ENCODE measurements at places on chromosomes 1 and 21.

- peak; percentile 26 for DNase-seq
Measured at GRCh38 chr21:28337315-28337714, 655.4 kb downstream of the LTN1 start.

- peak; percentile 51 for DNase-seq
Measured at GRCh38 chr1:24828887-24829192, 83.6 kb downstream of the CLIC4 start.

DNA sequence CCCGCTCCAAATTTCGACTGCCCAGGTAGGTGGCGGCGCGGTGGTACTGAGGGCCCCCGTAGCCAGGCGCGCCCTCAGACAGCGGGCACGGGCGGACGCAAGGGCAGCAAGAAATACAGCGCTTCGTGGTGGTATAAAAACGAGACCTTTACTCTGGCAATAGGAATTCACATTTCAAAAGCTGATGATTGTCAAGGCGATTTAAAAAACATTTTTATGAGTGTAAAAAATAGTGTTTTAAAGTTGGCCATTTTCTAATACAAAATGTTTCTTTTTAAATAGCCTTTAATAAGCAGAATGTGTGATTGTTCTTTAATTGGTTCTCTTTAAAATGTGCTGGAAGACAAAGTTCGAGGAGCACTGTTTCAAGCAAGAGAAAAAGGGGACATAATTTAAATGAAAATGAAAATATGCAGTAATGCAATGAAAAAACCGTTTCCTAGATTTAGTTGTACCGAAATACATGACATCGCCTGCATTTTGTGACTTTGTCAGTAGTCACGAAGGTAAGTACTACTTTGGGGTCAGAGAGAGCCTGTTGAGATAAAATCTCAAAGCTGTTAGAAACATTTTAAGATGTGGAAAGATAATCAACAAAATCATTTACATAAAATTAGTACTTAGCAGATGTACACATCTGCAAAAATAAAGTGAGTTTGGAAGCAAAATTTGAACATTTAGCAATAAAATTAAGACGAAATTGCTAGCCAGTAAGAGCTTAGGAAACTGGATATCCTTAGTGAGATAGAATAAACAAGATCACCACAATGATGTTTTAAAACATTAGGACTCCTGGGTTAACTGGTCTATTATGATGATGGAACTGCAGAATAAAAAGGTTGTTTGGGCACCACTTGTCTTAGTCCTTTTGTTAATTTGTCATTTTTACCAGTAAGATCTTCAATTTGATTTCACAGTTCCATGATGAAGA lies 1.1 kb upstream of the PSMG1 start:
- DNase-seq = peak; percentile 47

- DNase-seq = peak; percentile 75
Measured at GRCh38 chr21:40143822-40144525, 276.7 kb downstream of the PCP4 start.

- no peak for DNase-seq
Measured at GRCh38 chr1:64854674-64855073, 109.8 kb downstream of the RAVER2 start.

DNA sequence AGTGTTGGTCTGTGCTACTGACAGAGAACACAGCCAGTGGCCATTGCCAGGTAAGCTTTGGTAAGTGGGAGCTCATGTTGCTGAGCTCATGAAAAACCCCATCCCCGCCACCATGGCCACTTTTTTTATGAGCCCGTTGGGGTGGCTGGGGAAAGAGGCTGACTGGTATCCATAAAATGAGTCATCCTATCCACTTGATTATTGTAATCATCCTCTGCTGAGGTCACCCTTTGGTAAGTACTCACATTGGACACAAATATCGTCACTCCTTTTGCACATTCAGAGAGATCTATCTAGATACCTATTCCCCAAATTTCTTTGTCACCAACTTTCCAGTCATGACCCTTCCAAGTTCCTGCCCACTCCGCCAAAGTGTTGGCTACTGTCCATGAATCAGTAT lies 22.0 kb downstream of the SLAMF7 start:
- no peak for DNase-seq

DNA sequence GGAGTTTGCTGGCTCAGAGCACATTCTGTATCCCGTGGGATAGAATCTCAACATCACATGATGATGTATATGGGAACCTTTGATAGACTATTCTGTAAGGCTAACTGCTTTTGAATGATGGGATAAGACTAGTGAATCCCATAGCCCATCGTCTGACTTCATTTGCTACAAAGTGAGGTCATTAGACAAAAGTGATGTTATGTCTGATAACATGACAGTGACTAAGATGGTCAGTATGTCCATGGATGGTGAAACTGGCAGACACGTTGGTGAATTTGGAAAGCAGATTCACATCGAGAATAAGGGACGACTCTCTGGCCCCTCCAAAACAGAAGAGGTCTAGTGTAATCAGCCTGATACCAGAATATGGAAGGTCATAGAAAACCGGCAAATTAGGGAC lies 108.4 kb downstream of the HHAT start:
- DNase-seq = no peak

DNA sequence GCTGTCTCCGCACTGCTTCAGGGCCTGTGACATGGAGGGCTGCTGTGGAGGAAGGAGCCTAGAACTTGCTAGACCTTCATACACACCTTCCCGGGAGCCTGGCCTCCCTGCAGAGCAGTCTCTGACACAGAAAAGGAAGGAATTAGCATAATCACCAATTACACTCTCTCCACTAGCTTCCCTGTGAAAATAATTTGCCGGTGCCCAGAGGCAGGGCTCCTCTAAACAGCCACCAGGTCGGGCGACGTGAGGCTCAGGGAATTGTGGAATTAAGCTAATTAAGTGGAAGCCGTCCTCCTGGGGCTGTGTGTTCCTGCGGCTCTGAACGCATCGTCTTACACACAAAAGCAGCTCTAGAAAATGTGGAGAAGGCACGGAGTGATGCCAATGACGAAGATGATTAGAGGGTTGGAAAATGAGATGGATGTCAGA lies 82.6 kb downstream of the NENF start:
- no peak for DNase-seq

- DNase-seq = no peak
Measured at GRCh38 chr1:44532567-44532944, 127.5 kb downstream of the RNF220 start.

- no peak for DNase-seq
Measured at GRCh38 chr1:200042552-200043335, 15.2 kb downstream of the NR5A2 start.

DNA sequence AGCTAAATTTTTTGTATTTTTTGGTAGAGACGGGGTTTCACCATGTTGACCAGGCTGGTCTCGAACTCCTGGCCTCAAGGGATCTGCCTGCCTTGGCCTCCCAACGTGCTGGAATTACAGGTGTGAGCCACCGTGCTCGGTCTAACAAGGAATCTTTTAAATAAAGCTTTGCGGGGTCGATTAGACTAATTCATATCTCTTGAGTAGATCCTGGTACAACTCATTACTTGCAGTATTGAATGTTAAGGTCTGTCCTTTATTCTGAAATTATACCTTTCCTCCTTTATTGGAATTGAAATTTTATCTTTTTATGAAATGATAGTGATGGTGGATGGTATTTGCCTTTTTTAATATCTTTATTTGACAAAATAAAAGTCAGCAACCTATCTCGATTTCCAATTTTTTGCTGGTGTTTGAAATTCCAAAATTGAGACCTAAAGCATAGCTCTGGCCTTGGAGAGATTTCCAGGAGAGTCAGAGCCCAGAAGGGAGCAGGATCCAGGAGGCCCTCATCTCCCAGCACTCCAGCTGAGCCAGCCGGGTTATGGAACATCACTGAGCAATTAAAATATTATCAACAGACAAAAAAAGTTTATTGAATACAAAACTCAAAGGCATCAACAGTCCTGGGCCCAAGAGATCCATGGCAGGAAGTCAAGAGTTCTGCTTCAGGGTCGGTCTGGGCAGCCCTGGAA lies 4.7 kb downstream of the S100A2 start:
- DNase-seq = no peak

GRCh38 chr1:31785020-31785946 lies 21.1 kb upstream of the ADGRB2 start:
- no peak for DNase-seq

GRCh38 chr1:164137273-164137925 lies 421.6 kb upstream of the PBX1 start:
- peak; percentile 96 for DNase-seq

DNA sequence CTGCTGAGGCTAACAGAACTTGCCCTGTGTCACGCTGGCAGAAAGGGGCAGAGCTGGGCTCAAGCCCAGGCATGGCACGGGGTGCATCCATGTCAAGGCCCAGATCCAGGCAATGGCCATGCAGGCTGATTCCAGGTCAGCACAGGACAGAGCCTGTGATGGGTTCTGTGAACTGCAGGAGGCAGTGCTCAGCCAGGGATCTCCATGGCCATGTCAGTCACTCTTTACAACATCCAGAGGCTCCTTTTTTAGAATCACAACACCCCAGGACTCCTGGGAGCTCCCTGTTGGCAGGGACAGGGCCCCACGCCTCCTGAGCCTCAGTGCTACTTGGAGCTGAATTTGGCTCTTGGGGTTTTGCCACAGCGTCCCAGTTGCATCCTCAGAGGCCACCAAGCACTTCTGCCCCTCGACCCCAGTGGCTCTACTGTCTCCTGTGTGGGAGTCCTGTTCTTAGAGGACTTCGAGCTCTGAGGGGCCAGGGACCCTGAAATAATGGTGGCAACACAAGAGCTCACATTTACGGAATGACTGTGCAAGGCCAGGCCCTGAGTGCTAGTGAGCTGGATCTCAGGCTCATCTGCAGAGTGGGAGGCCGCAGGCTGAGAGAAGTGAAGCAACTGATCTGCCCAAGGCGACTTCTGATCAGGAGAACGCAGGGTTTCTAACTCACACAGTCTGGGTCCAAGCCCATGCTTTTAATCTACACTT lies 211.5 kb downstream of the TRABD2B start:
- no peak for DNase-seq

GRCh38 chr21:32044205-32045180 lies 171.7 kb downstream of the HUNK start:
- no peak for DNase-seq

- DNase-seq = no peak
Measured at GRCh38 chr1:57411262-57411661, 12.6 kb downstream of the DAB1 start.

DNA sequence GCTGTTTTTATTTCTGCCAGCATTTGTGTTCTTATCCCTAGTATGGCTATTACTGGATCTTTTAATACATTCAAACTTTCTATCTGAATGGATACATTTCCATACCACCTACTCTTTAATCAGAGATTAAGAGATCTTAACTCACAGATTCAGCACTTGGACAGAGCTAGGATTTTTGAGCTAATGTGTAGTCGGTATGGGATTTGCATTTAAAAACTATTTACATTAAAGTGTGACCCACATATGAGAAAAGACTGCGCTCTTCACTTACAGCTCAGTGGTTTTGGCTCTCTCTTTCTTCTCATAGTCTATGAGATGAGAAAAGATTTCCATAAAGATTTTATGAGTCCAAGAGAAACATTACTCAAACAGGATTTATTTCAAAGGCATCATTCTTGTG lies 16.4 kb downstream of the HMGB4 start:
- DNase-seq = no peak

DNA sequence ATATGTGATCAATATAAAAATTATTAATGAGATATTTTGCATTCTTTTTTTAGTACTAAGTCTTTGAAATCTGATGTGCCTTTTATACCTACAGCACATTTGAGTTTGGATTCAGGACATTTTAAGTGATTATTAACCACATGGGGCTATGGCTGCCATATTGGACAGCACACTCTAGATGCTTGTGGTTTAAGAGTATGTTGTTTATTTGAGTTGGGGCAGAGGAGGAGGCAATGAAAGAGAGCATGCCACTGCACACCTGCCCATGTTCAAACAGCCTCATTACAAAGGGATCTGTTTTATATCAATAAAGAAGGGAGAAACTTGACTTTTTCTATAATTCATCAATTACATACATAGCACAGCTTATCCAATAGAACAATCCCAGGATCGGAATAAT lies 99.4 kb upstream of the EDEM3 start:
- no peak for DNase-seq

GRCh38 chr1:64505944-64506655 lies 36.2 kb downstream of the CACHD1 start:
- DNase-seq = peak; percentile 95

GRCh38 chr1:230868736-230869385 lies 540 bp upstream of the C1orf198 start:
- peak; percentile 53 for DNase-seq

GRCh38 chr1:41160498-41161110 lies 81.5 kb downstream of the SCMH1 start:
- DNase-seq = no peak

DNA sequence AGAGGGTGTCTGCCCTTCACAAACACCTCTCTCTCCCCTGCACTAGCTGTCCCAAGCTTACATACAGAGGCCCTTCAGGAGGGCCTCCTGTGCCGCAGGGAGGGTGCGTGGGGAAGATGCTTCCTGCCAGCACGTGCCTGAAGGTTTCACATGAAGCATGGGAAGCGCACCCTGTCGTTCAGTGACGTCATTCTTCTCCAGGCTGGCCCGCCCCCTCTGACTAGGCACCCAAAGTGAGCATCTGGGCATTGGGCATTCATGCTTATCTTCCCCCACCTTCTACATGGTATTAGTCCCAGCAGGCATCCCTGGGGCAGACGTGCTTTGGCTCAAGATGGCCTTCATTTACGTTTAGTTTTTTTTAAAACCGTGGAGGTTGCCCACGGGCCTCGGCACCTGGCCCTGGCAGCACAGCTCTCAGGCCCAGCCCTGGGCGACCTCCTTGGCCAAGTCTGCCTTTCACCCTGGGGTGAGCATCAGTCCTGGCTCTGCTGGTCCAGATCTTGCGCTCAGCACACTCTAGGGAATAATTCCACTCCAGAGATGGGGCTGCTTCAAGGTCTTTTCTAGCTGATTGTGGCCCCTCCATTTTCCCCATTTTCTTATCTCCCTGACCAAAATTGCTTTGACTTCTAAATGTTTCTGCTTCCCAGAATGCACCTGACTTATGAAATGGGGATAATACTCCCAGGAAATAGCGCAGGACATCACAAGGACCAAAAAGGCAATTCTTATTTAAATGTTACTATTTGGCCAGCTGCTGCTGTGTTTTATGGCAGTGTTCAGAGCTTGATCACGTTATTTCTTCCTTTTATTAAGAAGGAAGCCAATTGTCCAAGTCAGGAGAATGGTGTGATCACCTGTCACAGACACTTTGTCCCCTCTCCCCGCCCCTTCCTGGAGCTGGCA lies 6.1 kb downstream of the NPPA start:
- peak; percentile 7 for DNase-seq

DNA sequence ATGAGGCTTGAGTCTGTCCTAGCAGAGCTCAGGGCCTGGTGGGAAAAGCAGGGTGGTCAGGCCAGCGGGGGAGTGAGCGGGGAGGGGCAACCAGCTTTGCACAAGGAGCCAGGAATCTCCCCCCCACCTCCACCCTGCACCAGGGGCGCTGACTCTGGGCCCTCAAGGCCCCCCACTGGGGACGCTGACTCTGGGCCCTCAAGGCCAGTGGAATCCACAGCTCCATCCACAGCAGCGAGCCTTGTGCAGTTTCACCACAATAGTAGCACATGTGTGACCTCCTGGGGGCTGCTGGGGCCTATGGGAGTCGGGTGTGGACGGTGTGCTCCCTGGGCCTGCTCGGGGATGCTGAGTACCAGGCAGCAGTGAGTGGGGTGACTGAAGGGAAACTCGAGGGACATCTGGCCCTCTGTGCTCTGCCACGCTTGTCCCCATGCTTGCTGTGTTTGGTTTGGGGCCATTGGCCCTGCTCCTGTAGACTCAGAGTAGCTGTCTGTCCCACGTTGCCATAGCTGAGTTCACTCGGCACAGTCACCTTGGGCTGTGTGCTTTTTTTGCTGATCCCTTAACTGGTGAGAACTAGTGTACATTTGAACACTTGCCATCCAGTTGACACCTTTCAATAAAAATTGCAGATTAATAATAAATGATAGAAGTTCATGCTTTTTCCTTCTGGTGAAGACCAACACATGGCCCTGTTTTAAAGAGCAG lies 89.2 kb downstream of the ADARB1 start:
- no peak for DNase-seq
